ENCODE measurements at places on chromosomes 2 and 18. TPM values are rescaled to one million over a fixed set of nuclear protein-coding genes. Genes with fewer than 3 reads are reported as not detected.

SCYGR7 gene
- total RNA-seq = not detected

GAL3ST2 gene
- total RNA-seq = not detected

DNA sequence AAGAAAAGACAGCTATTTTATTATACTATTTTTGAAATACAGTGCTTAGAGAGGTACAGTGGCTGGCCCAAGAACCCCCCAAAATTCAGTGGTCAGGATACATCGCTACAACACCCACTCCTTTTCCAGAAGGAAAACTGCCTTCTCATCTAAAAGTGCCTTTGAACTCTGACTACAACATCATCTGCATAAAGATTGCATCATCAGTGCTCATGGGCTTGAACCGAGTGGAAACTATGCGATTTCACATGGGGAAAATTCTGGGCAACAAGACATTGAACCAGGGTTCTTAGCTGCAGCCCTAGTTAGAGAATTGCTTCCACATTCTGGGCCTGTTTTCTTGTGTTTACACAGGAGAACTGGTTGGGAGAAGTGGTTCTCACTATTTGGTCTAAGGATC is 294.6 kb upstream of the SLC14A2 start:
- DNase-seq = no peak

DNA sequence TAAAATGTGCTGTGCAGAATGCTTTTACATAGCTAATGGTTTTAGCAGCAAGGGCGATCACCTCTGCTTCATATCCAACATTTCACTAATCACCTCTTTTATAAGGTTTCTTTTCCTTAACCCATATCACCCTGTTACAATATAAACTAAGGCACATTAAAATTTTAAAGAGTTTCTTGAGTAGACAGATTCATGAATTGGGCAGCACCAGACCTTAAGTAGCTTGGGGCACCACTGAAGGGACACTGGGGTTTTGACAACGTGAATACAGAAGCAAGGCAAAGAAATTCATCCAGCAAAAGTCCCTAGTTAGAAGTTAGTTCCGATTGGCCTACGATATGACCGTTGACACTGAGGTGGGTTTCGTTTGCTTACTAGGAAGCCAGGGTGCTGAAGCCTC is 44.0 kb upstream of the RALBP1 start:
- DNase-seq = no peak

GRCh38 chr2:143132355-143132754 is 3.1 kb downstream of the ARHGAP15 start:
- no peak for DNase-seq

DNA sequence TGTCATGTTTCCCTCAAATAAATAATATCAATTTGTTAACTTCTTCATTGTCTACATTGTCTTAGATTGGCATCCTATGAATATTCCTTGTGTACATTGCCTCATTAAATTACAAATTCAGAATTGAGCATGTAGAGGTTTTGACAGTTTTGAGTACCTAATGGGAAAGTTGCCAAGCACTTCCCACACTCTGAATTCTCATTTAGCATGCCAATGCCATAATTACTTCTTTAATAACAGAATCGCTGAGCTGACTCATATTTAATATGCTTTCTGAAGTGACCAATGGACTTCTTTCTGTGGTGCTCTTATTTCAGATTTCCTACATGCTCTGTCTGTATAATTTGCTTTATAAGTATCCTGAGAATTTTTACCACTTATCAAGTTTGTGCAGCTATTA is 114.4 kb upstream of the NOL4 start:
- no peak for DNase-seq
